ENCODE measurements at places on chromosomes 3 and 15.

DNA sequence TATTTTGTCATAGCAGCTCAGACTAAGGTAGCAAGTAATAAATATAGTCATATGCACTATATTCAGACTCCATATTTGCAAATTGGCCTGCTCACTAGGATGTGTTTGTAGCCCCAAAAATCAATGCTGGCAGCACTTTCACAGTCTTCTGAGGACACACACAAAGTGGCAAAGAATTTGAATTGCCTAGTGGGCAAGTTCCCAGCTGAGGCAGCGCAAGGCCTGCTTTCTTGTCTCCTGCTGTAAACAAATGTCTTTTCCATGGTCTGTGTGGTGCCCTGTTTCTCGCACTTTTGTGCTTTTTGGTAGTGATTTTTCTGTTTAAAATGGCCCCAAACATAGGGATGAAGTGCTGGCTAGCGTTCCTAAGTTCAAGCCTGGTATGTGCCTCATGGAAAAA lies 416.0 kb downstream of the OCA2 start:
- DNase-seq, result no peak

DNA sequence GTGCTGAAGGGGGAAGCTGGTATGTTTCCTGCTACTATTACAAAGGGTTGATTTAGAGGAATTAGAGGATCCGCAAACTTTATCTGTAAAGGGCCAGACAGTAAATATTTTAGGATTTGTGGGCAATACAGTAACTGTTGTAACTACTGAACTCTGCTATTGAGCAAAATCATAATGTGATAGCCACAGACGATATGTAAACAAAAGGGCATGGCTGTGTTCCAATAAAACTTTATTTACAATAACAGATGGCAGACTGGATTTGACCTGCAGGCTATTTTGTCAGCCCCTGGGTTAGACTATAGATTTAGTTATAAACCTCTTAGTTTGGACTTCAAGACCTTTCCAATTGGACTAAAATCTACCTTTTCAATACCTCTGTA lies 27.8 kb upstream of the KCNMB2 start:
- DNase-seq, result no peak

GRCh38 chr3:123130079-123130750 lies 63.4 kb downstream of the PDIA5 start:
- DNase-seq, result no peak

GRCh38 chr15:78244101-78244500 lies 9.7 kb upstream of the ACSBG1 start:
- DNase-seq, result no peak

DNA sequence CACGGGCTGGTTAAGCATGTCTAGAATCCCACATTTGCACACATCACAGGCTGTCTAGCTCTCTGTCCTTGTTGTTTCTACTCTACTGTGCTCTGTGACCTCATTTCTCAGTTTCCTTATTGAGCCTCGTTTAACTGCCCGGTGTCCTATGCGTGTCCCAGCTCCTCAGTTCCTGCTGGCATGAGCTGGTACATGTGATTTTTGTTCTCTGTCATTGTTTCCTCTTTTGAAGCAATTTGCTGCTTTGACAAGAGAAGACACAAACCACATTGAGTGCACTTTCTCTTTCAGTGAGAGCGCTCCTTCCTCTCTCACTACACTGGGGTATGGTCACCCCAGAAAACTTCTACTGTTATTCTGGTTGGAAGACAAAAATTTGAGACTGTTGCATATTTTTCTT lies 563.5 kb downstream of the PDCD6IP start:
- DNase-seq, result no peak

DNA sequence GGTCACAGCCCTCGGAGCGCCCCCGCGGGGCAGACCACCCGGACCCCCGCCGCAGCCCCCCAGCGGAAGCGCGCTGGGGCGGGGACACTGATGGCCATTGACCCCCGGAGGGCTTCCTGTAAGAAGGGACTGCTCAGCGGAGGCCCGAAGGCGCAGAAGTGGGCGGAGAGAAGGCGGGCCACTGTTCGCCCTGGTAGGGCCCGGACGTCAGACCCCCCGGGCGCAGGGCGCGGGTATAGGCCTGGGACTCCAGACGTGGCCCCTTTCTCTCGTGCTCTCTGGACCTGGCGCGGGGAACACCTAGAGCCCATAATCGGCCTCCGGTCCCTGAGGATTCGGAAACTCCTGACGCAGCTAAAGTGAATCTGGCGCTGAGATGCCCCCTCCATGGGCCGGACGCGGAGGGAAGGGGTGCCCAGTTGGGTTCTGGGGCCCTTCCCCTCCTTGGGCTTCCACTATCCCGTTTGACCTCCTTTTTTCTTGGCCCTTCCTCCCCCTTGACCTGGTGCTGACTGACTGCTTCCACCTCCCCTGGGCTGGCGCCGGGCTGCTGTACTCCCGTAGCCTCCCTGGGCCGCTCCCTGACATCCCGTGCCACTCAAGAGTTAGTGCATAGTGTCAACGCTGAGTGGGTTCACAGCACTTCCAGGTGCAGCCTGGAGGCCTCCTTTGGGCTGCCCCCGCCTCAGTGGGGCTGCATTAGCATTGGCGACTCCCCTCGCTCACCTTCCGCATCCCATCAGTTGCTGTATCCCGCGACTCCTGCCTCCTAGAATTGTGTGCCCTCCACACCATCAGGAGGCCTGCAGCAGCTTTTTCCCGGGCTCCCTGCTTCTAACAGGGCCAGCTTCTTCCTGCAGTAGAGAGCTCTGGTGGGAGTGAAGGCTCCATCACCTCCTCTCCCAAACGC lies 694 bp downstream of the ABTB1 start:
- DNase-seq, result peak; percentile 41

GRCh38 chr15:80978685-80979329 lies 10.8 kb downstream of the MESD start:
- no peak for DNase-seq

GRCh38 chr3:146470425-146470990 lies 1.1 kb upstream of the PLSCR2 start:
- DNase-seq, result no peak

- no peak for DNase-seq
Observed at GRCh38 chr3:24420224-24420623, 74.4 kb downstream of the THRB start.

DNA sequence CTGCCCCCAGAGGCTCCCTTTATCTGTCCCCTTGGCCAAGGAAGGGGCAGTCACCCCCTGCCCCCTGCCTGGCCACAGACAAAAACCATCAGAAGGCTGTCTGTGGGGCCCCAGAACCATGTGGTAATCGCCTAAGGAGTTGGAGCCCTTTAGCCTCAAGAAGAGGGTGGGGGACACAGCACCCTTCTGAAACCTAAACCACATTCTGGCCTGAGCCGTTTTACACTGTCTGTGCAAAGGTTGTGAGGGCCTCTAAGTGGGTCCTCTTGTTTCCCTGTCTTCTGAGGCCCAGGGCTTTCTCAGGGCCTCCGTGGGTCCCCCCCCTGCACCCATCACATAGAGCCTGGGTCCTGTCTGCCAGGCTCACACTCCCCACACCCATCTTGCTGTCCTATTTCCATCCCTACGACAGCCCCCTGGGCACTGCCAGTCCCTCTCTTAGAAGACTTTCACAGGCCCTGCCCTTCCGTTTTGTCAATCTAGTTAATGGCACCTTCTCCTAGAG lies 17.9 kb upstream of the RPUSD3 start:
- no peak for DNase-seq

GRCh38 chr3:67529337-67529736 lies 125.1 kb downstream of the SUCLG2 start:
- DNase-seq, result no peak

DNA sequence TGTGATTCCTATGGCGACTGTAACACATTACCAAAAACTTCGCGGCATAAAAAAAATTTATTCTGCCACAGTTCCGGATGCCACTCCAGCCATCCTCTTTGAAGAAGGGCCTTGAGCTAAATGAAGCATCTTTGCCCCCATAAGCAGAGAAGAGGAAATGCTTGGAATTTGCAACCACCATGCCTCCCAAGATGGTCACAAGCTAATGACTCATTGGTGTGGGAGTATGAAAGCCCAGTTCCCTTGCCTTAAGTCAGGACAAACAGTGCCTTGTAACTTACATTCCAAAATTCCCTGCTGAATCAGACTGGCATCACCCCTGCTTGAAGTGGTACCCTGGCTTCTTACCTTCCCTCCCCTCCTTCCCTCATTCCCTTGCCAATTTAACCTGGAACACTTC lies 1077.4 kb downstream of the EPHA3 start:
- no peak for DNase-seq

- no peak for DNase-seq
Observed at GRCh38 chr3:160027541-160028195, 39.0 kb downstream of the IL12A start.

- no peak for DNase-seq
Observed at GRCh38 chr3:177419904-177420601, 222.8 kb upstream of the TBL1XR1 start.
